ENCODE measurements at places on chromosomes 11 and 22. TPM values are rescaled to one million over a fixed set of nuclear protein-coding genes. Genes with fewer than 3 reads are reported as not detected.

OR52I2 gene
- total RNA-seq: not detected

PANX3 gene
- not detected for total RNA-seq

MPEG1 gene
- total RNA-seq: 33.1 TPM

IGLL1 gene
- not detected for total RNA-seq

PPP1CA gene
- total RNA-seq: 155 TPM

DGAT2 gene
- total RNA-seq: 1.4 TPM

RIMBP3B gene
- 0.16 TPM for total RNA-seq

KMT2A gene
- total RNA-seq: 85.1 TPM

TMEM258 gene
- 92.1 TPM for total RNA-seq

PATE2 gene
- not detected for total RNA-seq

TEX54 gene
- total RNA-seq: not detected

BMAL1 gene
- total RNA-seq: 20.6 TPM

GRCh38 chr11:45146072-45147016 lies at the start of gene PRDM11:
Gene PRDM11, plus strand, starts transcription at chr11:45146639. Its CDS starts 35,128 bp downstream, at chr11:45181767.
- H3K27ac ChIP-seq: peak within 1 kb of the TSS; percentile 93
- peak within 1 kb of the TSS; percentile 67 for H3K4me3 ChIP-seq
- H3K36me3 ChIP-seq: no peaks in the 10 kb centered on the region
- H3K27me3 ChIP-seq: no peaks in the 10 kb centered on the region
- H3K4me1 ChIP-seq: peaks cover 13% of the 10 kb centered on the region

DNA sequence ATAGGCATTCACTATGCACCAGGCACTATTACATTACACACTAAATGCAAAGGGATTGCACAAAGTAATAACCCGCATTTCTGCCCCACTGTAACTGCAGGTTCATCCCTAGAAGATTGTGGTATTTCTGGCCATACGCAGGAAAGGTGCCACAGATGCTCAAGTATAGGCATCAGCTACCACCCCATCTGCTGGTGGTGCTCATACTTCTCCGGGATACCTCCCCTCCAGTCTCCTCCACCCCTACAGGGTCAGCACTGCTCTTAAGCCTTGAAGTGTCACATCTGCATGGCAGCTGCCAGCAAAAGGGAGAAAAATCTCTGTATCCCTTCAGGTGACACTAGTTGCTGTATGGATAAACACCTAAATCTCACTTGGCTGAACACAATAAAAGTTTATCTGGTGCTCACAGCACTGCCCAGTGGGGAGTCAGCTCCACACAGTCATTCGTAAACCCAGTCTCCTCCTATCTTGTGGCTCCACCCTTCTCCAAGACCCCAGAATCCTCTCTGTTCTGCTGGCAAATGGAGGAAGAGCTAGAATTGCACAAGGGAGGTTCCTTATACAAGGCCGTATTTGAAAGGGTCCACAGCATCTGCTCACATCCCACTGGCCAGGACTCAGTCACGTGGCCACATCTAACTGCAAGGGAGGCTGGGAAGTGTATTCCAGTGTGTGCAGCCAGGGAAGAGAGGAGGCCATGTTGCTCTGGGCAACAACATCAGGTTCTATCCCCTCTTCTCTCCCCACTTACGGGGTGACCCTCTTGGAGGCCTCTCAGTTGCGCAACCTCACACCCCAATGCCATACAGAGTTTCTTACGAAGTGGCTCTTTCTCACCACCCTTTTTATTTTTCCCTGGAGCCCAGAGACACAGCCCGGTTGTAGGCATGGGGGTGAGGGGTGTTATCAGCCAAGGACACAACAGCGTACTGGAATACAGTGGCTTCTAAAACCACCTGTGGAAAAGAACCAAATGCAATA lies 114.7 kb downstream of the BUD13 start:
- H3K4me3 ChIP-seq: no peak overlapping the region
- no peaks in the 10 kb centered on the region for H3K36me3 ChIP-seq
- H3K27me3 ChIP-seq: no peaks in the 10 kb centered on the region
- H3K27ac ChIP-seq: no peak overlapping the region

DNA sequence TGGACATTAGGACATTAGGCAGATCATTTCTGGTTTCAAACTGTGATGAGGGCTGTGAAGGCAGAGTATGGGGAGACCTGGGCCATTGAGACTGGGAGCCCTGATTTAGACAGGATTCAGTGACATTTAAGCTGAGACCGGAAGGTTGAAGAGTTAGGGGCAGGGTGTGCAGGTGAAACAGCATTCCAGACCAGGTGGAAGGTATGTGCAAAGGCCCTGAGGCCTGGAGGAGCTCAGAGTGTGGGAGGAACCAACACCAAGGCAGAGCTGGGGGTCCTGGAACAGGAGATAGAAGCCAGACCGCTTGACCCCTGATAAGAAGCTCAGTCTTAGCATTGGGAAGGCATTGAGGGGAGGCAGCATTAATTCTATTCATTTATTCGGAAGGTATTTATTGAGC lies 32.5 kb downstream of the ZC3H7B start:
- H3K27me3 ChIP-seq: no peaks in the 10 kb centered on the region
- no peak overlapping the region for H3K4me3 ChIP-seq
- no peaks in the 10 kb centered on the region for H3K4me1 ChIP-seq
- DNase-seq: no peak
- H3K36me3 ChIP-seq: peaks cover 49% of the 10 kb centered on the region

GRCh38 chr11:1146365-1146764 lies 11.4 kb upstream of the MUC5AC start:
- H3K36me3 ChIP-seq: no peaks in the 10 kb centered on the region
- H3K27me3 ChIP-seq: peaks cover 2% of the 10 kb centered on the region
- no peak overlapping the region for H3K27ac ChIP-seq
- peak; percentile 69 for DNase-seq

- H3K4me3 ChIP-seq: no peak overlapping the region
- H3K36me3 ChIP-seq: no peaks in the 10 kb centered on the region
These were observed 77.2 kb upstream of the AKIP1 start for GRCh38 chr11:8833568-8834315.

GRCh38 chr11:44802347-44802746 lies 75.6 kb downstream of the TSPAN18 start:
- DNase-seq: no peak
- H3K27me3 ChIP-seq: no peaks in the 10 kb centered on the region
- H3K27ac ChIP-seq: no peak overlapping the region
- no peak overlapping the region for H3K4me3 ChIP-seq
- no peaks in the 10 kb centered on the region for H3K4me1 ChIP-seq

GRCh38 chr22:18085188-18085587 lies 7.4 kb downstream of the PEX26 start:
- H3K27me3 ChIP-seq: no peaks in the 10 kb centered on the region
- H3K36me3 ChIP-seq: peaks cover 41% of the 10 kb centered on the region
- H3K4me1 ChIP-seq: no peaks in the 10 kb centered on the region
- no peak for DNase-seq
- H3K4me3 ChIP-seq: no peak overlapping the region

DNA sequence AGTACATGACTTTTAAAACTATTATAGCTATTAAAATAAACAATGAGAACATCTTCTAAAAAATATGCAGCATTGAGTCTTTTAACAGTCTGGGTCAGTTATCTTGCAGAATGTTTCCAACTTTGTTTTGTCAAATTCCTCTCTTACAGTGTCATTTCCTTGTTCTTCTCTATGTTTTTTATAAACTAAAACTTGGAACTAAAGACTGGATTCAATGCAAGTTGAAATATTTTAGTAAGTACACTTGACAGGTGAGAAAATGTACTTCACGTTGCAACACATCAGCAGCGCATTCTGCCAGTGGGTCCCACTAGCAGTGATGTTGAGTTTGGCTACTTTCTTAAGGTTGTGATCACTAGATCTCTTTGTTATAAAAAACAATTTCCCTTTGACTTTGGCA lies 1407.6 kb upstream of the RAG2 start:
- no peak overlapping the region for H3K27ac ChIP-seq
- DNase-seq: peak; percentile 2
- H3K4me1 ChIP-seq: no peaks in the 10 kb centered on the region
- no peak overlapping the region for H3K4me3 ChIP-seq
- H3K36me3 ChIP-seq: no peaks in the 10 kb centered on the region

DNA sequence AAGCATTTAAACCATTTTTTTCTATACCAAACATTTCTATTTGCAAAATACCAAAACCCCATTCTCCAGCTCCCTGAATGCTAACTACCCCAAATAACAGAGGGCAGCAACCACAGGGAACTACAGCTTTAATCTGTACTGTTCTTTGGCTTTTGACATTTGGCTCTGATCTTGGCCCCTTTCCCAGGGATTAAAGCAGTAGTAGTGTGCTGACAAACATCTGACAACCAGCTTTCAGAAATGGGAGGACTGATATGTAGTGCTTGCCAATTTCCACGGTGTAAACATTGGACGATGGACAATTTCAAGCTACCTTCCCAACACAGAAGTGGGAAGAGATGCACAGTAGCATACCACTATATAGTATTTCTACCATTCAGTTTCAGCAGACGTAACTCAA lies 88.4 kb upstream of the TEAD1 start:
- no peaks in the 10 kb centered on the region for H3K4me1 ChIP-seq
- DNase-seq: no peak
- H3K27me3 ChIP-seq: no peaks in the 10 kb centered on the region
- no peaks in the 10 kb centered on the region for H3K36me3 ChIP-seq
- no peak overlapping the region for H3K4me3 ChIP-seq
- no peak overlapping the region for H3K27ac ChIP-seq

DNA sequence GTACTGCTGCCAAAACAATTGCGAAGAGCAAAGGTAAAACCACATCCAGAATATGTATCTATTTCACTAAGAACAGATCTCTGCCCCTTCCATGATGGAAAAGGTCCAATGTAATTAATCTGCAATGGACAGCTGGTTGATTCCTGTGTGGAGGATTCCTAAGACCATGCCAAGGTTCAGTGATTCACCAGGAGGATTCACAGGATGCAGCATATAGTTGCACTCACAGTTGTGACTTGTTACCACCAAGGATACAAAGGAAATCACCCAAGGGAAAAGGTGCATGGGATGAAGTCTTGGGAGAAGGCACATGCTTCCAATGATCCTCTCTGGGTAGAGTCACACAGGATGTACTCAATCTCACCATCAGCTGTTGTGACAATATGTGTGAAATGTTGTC lies 35.1 kb upstream of the CUL5 start:
- no peak overlapping the region for H3K27ac ChIP-seq
- H3K36me3 ChIP-seq: no peaks in the 10 kb centered on the region
- no peak overlapping the region for H3K4me3 ChIP-seq
- H3K4me1 ChIP-seq: no peaks in the 10 kb centered on the region
- H3K27me3 ChIP-seq: no peaks in the 10 kb centered on the region
- DNase-seq: no peak

DNA sequence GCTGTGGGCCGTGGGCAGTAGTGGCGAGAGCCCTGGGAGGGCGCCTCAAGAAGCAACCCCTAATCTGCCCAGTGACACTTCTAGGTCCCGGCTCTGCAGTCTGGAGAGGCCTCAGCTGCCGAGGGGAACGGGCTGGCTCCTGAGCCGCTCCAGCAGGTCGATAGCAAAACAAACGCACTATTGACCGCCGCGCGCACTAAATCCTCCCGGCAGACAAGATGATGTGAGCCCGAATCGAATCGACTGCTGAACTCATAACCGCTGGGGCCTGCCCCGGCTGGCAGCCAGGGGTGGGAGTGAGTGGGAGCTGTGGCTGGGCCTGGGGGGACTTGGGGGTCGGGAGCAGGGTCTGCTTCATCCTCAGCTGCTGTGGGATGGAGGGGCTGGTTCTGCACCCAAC lies 36.1 kb downstream of the FLRT1 start:
- H3K27me3 ChIP-seq: peaks cover 2% of the 10 kb centered on the region
- H3K36me3 ChIP-seq: no peaks in the 10 kb centered on the region
- no peak overlapping the region for H3K27ac ChIP-seq
- no peak for DNase-seq
- H3K4me3 ChIP-seq: no peak overlapping the region

DNA sequence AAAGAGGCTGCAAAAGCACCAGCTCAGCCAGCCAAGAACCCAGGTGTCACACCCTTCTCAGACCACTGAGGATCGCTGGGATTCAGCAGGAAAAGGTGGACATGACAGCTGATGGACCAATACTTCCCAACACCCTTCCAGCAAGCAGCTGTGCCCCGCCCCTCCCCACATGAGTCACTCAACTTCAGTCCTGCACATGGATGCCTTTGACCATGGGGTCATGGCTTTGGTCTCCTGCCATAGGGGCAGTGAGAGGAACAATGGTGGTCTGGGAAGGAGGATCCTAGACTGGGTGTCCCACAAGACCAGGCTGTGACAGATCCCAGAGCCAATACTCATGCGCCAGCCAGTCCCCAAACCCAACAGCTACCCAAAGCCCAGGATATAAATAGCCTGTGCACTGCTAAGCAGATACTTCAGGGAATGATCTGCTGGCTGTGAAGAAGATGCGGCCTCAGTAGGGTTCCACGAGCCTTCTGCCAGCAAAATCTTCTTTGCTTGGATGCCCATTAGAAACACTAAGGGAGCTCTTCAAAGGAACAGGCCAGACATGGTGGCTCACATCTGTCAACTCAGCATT lies 5.5 kb upstream of the RGL4 start:
- H3K27me3 ChIP-seq: no peaks in the 10 kb centered on the region
- H3K4me1 ChIP-seq: peaks cover 6% of the 10 kb centered on the region
- H3K27ac ChIP-seq: no peak overlapping the region

GRCh38 chr22:44026630-44027511 lies 2.8 kb downstream of the PARVB start:
- H3K27ac ChIP-seq: peak overlapping the region; percentile 80
- peak; percentile 56 for DNase-seq
- H3K4me1 ChIP-seq: no peaks in the 10 kb centered on the region
- no peaks in the 10 kb centered on the region for H3K27me3 ChIP-seq
- peak overlapping the region; percentile 43 for H3K4me3 ChIP-seq
- H3K36me3 ChIP-seq: no peaks in the 10 kb centered on the region

DNA sequence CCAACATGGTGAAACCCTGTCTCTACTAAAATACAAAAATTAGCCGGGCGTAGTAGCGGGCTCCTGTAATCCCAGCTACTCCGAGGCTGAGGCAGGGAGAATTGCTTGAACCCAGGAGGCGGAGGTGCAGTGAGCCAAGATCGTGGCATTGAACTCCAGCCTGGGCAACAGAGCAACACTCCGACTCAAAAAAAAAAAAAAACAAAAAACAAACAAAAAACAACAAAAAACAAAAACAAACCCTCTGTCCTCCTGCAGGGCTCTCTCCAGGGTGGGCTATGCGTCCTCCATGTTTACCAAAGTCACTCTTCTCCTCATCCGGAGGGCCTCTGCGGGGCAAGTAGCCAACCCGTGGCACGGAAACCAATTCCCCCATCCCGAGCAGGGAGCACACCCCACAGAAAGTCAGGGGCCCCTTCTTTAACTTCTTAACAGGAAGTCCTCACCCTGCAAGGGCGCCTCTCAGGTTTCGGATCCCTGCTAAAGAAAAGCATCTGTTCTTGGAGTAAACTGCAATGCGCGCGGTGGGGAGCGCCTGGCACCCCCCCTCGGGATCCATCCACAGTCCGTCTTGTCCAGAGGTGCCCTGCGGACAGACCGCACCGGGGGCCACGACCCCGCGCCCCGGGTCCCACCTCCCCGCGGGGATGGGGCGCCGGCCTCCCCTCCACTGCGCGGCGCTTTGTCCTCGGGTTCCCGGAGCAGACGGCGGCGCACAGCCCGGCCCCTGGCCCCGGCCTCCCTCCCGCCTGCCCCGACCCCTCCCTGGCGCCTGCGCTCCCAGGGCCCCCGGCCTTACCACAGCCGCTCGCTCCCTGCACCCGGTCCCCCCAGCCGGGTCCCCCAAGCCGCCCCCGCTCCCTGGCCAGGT lies 712 bp downstream of the CERK start:
- DNase-seq: peak; percentile 56
- H3K36me3 ChIP-seq: no peaks in the 10 kb centered on the region
- H3K27ac ChIP-seq: peak overlapping the region; percentile 77
- no peaks in the 10 kb centered on the region for H3K27me3 ChIP-seq
- peaks cover 35% of the 10 kb centered on the region for H3K4me1 ChIP-seq

GRCh38 chr11:117187799-117188481 lies 9.4 kb downstream of the SIDT2 start:
- H3K27ac ChIP-seq: no peak overlapping the region
- no peaks in the 10 kb centered on the region for H3K27me3 ChIP-seq
- no peak for DNase-seq
- peaks cover 31% of the 10 kb centered on the region for H3K36me3 ChIP-seq
- H3K4me3 ChIP-seq: no peak overlapping the region

Data from kidney (tissue), 22 donors.